SK-N-SH treated with all-trans-retinoic acid at 6 μM for 48 hours (cell line): ENCODE measurements at places on chromosomes 13 and 19.

- no peak for ATAC-seq
These were observed 5.2 kb upstream of the DOCK6 start for GRCh38 chr19:11267316-11268085.

GRCh38 chr19:33261511-33262189 is 36.0 kb upstream of the SLC7A10 start:
- ATAC-seq: no peak

DNA sequence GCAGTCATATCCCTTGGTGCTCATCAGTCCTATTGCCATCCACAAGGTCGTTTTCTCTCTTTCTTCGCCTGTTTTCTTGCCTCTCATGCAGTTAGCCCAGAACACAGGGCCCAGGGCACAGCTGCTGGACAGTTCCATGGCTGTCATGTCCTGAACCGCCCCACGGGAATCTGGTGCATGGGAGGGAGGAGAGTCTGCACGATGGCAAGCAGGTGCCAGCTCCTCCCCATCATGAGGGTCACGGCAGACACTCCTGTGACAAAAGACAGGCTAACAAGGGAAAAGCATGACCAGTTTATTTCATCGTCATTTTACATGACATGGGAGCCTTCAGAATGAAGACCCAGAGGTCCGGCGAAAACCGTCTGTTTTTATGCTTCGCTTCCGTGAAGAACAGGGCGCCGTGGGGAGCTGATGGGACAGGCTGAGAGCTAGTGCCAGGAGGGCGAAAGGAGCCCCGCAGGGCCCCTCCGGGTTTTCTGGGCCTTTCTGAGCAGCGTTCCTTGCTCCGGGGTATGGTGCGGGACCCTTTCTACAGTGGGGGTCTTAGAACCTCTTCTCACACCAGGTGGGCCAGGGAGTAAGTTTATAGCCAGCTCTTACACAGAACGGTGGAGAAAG is 135.7 kb downstream of the STK24 start:
- no peak for ATAC-seq

DNA sequence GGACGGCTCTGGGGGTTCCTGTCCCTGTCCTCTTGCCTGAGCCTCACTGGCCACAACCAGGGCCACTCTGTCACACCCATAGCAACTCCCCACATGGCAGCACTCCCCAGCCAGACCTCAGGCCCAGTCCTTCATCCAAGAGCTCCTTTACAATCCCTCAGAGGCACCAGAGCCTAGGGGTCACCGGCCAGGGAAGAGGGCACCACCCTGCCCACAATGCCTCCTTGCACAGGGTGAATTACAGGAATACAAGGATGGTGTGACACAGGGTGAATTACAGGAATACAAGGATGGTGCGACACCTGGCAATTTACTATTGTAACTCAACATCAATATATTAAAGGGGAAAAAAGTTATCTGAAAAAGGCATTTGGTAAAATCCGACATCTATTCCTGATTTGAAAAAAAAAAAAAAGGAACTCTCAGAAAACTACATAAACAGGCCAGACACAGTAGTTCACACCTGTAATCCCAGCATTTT is 16.5 kb downstream of the MIER2 start:
- no peak for ATAC-seq

DNA sequence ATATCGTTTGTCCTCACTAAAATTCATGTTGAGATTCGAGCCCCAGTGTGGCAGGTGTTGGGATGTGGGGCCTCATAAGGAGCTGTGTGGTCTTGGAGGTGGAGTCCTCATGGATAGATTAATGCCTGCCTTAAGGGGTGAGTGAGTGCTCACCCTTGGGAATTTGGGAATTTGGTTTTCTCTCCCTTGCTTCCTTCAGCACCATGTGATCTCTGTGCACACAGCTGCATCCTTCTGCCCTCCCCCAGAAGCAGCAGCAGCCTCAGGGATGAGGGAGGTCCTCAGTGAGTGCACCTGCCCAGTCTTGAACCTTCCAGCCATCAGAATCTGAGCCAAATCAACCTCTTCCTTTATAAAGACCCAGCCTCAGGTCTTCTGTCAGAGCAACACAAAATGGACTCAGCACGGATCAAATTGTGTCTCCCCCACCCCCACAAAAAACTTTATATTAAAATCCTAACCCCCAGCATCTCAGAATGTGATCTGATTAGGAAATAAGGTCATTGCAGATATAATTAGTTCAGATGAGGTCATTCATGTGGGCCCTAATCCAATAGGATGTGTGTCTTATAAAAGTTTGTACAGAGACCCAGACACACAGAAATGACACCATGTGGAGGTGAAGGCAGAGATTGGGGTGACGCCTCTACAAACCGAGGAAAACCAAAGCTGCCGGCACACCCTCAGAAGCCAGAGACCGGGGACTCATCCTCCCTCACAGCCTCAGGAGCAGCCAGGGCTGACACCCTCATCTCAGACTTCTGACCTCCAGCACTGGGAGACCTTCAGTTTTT is 12.9 kb downstream of the CYTH2 start:
- ATAC-seq: peak; percentile 28

DNA sequence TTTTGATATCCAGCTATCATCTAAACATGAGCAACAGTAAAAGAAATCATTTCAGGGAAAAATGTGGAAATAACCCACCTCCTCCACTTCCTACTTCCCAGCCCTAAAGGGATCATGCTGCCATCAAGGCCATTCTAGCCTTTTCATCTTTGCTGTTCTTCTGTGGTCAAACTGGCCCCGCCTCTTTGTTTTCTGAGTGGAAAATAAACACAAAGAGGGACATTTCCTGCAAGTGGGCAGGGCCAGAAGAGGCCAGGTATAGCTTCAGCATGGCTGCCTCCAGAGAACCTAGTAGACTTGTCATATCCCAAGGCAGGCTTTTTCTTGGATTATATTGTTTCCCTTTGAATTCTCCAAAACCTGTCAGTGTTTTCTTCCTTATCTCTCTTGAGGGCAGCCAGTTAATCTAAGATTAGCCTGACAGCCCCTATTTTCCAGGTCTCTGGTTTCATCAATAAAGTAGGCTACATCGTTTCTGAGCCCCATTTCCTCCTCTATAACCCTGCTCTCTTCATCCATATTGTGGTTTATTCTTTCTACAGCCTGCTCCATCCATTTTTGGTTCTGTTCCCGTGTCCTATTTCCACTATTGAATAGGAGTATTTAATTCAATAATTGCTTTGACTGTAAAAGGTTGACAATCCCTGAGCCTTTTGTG is 117.6 kb downstream of the GPC6 start:
- no peak for ATAC-seq

DNA sequence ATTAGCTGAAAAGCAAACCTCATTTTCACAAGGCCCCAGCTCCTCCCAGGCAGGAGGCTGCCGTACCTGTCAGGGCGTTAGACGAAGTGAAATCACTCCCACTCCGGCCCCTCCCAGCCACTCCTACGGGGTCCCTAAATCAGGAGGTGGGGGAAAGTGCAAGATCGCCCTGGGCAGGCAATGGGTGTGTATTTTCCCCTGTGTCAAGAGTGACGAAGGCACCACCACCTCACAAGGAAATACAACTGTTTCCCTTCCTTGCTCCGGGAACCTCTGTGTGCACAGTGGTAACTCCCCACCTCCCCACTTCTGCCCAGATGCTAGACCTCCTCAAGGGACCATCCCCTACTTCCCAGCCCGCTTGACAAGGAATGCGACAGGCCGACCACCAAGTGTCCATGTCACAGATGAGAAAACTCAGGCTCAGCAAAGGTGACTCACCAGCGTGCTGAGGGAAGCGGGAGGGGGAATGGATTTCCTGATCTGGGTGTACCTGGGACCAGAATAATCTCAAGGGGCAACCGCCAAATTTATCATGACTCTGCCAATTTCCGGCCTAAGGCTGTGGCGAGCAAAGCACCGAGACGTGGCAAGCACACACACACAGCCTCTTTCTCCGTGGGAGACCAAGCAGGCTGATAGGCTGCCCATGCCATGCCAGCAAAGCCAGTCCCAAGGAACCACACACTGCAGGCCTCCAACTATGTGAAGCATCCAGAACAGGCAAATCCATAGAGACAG is 7.3 kb downstream of the PPP6R1 start:
- peak; percentile 43; the same call in 2 of the 3 replicates for ATAC-seq
